ENCODE measurements at places on chromosomes 7 and 10.

DNA sequence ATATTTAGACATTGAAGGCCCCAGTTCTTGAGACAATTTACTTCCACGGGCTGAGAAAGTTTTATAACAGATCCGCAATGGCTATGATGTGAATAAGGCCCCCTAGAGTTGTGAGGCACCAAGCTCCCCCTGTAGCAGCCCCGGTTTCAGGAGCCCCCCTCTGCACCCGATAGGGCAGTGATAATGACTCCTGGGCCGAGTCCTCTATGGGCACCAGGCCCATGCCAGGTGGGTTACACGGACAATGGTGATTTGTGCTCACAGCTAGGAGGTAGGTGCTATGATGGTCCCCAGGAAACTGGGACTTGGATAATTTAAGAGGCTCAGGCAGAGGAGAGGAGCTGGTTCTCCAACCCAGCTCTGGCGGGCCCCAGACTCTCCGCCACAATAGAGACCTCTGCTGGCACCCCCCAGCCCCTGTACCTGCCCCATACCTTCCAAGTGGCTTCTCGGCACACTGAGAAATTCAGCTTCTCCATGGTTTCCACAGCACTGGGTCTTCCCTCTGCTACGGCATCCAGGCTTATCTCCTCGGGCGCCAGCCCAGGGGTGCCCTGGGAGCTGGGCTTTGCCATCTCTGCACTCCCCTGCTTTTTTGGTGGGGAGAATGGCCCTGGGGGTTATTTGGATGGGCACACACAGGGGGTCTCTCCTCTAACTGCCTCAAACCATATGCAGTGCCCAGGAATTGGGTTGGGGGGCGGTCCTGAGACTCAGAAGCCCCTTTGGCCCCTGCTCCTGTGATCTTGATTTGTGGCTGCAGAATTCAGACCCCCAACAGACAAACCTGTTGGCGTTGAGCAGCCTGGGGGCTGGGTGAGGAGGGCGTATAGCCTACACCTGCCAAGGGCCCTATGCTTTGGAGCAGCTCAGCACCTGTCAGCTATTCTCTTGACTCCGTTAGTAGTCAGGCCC, 12.2 kb upstream of the KCP start:
- no peak for DNase-seq

DNA sequence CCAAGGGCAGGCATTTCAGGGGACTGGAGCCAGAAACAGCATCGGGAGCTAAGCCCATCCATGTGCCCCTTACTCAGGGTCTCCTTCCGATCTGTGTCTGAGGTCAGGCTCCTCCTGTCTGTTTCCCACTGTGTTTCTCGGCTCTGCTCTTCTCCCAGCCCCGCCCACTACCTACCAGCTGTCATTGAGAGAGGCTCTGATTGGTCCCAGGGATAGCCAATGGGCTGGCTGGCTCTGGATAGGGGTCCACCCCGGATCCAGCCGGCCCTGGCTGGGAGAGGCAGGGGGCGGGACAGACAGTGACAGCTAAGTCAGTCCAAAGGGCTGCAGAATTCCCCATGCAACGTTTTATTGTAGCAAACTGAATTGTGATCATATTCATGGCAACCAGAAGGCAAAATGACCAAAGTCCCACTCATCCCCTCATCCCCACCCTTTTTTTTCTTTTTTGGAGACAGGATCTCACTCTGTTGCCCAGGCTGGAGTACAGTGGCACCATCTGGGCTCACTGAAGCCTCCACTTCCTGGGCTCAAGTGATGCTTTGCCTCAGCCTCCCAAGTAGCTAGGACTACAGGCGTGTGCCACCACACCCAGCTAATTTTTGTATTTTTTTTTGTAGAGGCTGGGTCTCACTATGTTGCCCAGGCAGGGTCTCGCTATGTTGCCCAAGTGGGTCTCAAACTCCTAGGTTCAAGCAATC, 76.3 kb downstream of the CLIP2 start:
- DNase-seq: peak; percentile 73

DNA sequence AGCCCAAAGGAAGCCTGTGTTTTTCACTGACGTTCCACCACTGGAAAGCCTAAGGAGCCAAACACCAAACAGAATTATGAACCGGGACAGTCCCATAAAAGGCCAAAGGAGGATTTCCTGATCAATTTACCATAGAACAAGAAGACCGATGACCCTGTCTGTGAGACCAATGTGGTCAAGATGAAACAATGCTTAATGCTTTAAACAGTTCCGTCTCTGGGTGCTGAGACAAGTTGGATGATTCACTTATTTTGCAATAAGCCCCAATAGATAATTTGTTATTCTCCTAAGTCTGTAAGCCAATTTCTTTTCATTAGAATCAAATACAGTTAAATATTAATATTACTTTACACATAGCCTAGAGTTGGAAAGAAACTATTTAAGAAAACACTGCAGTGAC, 134.9 kb downstream of the MICU1 start:
- DNase-seq: no peak

DNA sequence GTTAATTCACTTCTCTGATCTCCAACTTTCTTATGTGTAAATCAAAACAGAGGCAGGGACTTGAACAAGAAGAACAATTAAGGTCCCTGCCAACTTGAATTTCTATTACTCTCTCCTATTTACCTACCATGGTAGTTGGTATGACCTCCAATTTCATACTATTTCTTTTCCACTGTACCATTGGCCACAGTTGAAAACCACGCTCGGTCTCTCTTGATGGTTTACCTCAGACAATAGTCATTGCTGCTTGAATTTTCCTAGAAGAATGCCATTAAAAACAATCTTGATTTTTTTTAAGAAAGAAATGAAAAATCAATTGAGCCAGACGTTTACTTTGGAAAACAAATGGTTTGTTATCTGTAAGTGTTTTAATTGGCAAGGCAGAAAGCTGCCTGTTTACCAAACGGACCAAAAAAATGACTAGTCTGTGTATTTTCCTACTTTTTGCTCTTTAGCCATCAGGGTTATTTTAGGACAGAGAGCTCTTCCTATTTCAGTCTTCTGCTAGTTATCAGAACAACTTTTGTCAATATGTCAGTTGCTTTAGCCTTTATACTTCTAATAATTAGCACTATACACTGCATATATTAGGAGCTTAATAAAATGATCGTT, 157.5 kb upstream of the PLXDC2 start:
- DNase-seq: no peak

GRCh38 chr7:42768045-42768444, 143.8 kb downstream of the C7orf25 start:
- DNase-seq: no peak

DNA sequence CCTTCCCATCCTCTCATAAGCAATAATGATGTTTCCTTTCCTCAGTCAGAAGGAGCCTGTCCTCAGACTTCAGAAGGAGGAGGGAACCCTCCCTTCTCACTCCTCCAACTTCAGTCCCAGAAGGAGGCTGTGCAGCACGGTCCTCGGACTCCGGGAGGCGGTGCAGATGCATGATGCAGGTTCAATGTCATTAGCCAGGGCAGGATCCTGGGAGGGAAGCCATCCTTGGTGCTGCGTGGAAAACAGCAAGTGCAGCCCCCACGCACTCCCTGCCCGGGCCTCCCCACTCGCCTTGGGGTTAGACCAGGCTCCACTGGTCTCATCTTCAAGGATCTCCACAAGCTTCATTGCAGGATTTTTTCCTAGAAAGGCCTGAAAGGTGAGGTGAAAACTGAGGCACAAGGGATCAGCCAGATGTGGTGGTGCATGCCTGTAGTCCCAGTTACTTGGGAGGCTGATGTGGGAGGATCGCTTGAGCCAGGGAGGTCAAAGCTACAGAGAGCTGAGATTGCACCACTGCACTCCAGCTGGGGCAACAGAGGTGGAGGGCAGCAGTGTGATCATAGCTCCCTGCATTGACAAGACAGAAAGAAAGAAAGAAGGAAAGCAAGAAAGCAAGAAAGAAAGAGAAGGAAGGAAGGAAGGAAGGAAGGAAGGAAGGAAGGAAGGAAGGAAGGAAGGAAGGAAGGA, 62.0 kb downstream of the ASB13 start:
- no peak for DNase-seq

GRCh38 chr7:142323706-142324105, 65.8 kb upstream of the PRSS58 start:
- DNase-seq: peak; percentile 61

- no peak for DNase-seq
Measured at GRCh38 chr10:78953113-78953798, 115.5 kb upstream of the ZMIZ1 start.

GRCh38 chr7:42886129-42886528, 25.7 kb downstream of the C7orf25 start:
- DNase-seq: no peak

- DNase-seq: no peak
Measured at GRCh38 chr7:133051066-133051465, 30.8 kb downstream of the CHCHD3 start.

DNA sequence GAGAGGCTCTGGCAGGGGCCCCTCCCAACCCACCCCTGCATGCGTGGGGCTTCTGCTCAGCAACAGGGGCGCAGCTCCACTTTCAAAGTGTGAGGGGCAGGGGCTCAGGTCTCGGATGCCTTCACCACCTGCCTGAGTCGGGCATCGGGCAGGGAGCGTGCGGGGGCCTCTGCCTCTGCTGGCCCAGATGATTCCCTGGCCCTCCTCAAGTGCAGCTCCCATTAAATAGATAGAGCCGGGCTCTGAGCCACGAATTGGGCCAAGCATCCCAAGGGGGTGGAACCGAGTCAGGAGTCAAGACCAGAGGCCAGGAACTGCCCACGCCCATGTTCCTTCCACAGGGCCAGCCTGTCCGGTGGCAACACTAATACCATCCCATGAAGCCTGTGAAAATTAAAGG, 108.9 kb upstream of the FAM20C start:
- DNase-seq: no peak

- DNase-seq: no peak
Measured at GRCh38 chr7:93016681-93017381, 100.9 kb downstream of the SAMD9 start.

- no peak for DNase-seq
Measured at GRCh38 chr7:3942816-3943745, 642.0 kb downstream of the SDK1 start.

DNA sequence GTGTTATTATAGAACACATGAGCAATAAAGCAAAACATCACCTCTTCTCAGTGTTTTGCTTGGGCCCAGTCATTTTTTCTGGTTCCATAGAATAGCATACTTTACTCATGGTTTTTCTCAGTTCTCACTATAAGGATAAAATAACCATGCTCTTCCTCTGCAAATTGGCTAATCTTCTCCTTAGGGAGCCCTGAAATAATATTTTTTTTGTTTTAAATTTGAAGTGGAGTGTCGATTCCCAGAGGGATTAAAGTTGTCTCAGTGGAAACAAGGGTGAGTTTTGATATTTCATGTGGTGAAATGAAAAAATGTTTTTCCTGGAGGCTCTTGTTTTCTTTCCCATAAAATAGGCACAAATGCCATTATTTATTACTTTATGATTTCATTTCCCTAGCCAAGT, 127.3 kb downstream of the NOC3L start:
- DNase-seq: no peak

DNA sequence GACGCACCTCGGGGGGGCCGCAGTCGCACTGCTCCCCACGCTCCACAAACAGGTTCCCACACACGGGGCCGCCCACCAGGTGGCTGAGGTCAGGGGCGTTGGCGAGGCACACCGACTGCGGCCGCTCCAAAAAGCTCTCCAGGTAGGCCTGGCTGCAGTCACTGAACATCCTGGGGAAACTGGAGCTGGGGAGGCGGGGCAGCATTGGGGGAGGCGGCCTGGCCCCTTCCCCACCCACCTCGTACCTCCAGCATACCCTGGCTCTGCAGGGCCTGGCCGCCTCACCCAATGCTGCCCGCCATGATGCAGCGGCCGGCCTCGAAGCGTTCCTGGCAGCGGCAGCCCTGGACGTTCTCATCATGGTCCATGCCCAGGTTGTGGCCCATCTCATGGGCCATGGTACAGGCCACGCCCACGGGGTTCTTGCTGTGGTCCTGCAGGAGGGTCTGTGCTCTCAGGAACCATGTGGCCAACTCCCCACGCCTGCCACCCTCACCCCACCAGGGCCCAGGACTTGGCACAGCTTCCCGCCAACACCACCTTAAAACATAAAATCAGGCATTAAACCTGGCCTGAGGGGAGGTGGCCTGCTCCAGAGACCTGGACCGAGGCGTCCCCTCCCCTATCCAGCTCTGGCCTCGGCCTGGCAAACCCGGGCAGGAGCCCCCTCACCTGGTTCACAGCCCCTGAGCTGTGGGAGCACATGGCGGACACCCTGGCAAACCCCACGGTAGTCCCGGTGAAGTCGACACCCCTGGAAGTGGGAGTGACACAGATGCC, 5.0 kb downstream of the ADAM8 start:
- DNase-seq: no peak

DNA sequence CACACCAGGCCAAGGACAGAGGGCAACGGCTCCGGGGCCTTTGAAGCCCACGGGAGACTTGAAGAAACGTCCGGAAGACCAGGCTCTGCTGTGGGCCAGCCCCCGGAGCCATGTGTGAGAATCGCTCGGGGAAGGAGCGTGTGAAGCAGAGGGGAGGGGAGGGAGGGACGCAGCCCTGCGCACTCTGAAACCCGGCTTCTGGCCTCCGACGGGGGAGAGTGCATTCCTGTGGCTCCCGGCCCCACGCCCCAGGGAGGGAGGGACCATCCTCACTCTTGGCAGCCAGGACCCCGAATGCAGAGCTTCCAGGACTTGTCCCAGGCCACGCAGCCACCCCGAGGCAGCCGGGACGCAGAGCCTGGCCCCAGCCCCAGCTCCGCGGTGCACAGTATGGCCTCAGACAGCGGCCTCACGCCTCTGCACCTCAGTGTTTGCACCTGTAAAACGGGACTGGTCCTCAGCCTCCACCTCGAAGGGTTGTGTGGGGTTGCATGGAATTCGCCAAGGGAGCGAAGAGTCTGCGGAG, 67.4 kb downstream of the PDGFA start:
- no peak for DNase-seq

- DNase-seq: no peak
Measured at GRCh38 chr7:108589199-108589598, 19.5 kb downstream of the DNAJB9 start.

GRCh38 chr10:4541292-4541691, 284.7 kb upstream of the AKR1E2 start:
- DNase-seq: no peak

GRCh38 chr7:9488555-9488954, 1055.1 kb downstream of the NXPH1 start:
- DNase-seq: no peak

DNA sequence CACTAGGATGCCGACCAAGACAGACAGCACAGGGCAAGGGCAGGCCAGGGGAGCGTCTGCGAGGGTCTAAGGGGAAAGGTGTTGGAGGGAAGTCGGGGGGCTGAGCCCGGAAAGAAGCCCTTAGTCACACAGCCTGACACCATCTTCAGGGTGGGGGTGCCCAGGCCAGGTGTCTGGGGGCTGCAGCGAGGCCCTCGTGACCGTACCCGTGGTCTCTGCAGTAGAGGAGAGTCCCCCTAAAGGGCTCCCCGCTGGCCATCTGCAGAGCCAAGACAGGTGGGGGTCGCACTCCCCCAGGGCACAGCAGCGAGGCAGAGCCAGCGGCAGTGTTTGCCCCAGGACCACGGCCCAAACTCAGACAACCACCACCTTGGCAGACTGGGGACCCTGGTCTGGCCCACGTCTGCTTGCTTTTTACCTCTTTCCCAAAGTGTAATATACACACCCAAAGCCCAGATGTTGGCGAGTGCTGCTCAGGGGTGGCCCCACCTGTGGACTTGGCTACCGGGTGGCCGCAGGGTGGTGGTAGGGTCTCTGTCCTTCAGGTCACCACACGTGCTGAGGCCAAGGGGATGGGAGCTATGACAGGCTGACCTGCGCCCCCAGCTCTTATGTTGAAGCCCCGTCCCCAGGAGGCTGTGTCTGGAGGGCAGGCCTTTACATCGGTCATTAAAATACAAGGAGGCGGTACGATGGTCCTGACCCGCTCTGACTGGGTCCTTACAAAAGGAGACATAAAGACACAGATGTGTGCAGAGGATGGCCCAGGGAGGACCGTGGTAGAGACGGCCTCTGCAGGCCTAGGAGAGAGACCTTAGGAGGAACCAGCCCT, 107.4 kb downstream of the DNAJB6 start:
- DNase-seq: no peak

GRCh38 chr7:103702454-103702853, 256.4 kb upstream of the SLC26A5 start:
- DNase-seq: no peak
